ENCODE measurements at places on chromosomes 5 and 9.

DNA sequence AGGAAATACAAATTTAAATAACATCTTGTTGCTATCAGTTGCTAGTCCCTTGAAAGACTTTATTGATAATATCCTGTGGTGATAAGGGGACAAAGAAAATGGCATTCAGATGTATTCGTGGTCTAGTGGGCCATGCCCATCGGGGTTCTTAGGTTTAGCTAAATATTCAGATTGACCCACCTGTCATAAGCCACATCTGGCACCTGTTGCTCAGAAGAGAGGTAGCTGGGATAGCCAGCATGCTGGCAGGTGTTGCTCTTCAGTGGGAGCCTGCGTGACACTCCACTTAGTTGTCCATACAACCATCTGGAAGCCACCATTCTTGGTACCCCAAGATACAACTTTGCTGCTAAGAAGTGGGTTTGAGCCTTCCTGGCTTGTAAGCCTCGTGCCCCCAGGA is 36.7 kb downstream of the F2RL2 start:
- DNase-seq: no peak

- DNase-seq: no peak
Observed at GRCh38 chr5:40736103-40736875, 19.5 kb downstream of the TTC33 start.

DNA sequence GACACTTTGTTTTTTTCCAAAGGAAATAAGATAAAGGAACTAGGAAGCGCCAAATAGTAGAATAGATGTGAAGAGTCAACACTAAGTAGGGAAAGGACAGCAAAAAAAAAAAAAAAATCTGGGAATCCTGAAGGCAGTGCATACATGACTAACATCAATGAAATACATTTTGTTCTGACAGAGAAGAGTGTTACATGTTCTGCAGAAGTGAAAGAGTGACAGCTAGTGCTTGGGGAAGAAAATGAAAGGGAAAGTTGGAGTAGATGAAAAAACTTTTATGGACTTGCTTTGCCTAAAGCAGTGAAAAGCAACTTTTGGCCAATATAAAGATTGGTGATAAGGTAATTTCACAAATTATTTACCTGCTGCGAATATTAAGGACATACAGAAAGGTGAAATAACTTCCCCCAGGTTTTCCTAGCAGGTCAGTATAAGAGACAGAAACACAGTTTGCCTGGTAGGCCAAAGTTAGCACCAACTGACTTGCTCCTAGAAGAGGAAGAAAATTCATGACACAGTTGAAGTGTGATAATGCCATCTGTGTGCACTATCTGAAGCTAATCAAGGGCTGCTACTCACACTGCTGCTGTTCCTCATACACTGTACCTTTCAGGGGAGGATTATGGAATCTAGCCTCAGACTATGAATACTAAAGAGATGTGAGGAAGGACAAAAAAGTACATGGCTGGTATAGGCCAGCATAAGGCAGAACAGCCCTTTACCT is 38.6 kb downstream of the RANBP6 start:
- DNase-seq: no peak

DNA sequence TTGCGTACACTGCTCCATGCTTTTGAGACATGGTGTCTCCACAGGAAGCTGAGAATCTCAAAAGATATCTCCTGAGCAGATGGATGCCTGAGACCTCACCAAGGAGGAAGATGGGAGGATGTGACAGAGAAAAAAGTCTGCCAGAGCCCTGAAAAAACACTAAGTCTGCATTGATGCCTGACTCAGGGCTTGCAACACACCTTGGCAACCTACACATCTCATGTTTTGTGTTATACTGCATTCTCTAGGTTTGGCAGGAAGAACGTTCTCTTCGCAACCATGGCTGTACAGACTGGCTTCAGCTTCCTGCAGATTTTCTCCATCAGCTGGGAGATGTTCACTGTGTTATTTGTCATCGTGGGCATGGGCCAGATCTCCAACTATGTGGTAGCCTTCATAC is 19.2 kb downstream of the SLC22A4 start:
- DNase-seq: no peak

DNA sequence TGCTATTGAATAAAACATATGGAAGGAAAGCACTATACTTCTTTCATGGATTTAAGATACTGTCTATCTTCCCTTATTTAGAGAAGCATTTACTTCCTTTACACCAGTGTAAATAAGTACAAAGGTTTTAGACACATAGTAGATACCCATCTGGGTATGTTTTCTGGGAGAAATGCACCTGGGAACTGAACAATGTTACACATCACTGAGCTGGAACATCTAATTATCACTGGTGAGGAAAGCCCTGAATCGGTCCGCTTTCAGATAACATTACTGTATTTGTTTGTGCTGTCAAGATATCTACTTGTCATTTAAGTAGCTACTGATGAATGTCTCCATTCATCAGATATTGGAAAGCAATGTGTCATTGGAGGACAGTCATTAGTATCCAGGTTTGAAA is 964.7 kb upstream of the PTPRD start:
- DNase-seq: no peak

GRCh38 chr5:103259705-103260355 is 1.3 kb downstream of the MACIR start:
- no peak for DNase-seq

- DNase-seq: no peak
Observed at GRCh38 chr5:61650661-61651060, 318.6 kb downstream of the ZSWIM6 start.

DNA sequence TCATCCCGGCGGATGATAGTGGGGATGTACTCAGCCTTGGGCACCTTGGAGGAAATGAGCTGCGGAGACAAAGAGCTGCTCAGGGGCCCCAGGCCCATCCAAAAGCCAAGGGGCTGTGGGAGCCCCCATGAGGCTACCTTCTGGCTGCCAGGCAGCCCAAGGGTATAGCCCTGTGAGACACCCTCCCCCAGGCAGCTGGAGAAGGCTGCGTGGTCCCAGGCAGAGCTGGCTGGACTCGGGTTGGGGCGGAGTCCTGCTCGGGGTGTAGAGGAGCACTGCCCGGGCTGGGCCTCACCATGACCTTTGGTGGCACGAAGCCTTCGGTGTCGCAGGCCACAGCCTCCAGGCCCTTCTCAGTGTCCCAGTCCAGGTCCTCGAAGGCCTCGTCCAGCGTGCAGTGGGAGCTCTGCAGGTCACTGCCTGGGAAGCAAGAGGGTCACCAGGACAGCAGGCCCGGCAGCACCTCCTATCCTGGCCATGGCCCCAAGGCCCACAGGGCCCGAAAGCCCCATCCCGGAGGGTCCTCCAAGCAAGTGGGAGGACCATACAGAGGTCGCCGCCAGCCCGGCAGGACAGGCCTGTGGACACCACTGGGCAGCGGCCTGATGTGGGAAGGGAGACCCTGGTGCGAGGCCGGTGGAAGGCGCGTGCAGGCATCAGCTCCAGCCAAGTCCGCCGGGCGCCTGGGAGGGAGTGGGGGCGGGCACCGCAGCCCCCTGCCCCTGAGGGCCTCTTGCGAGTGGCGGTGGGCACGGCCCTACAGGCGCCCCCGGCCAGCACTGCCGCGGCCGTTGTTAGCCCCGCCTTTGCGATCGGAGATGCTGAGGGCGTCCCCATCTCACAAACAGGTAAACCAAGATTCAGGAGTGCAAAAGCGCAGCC is 6.1 kb downstream of the NSMF start:
- DNase-seq: no peak

GRCh38 chr5:141560725-141561483 is 57.9 kb downstream of the DIAPH1 start:
- no peak for DNase-seq

GRCh38 chr5:134103397-134103796 is 11.1 kb upstream of the TCF7 start:
- DNase-seq: no peak

GRCh38 chr9:4069457-4070153 is 230.3 kb downstream of the GLIS3 start:
- DNase-seq: no peak

- DNase-seq: no peak
Observed at GRCh38 chr5:119365847-119366539, 10.2 kb downstream of the TNFAIP8 start.

DNA sequence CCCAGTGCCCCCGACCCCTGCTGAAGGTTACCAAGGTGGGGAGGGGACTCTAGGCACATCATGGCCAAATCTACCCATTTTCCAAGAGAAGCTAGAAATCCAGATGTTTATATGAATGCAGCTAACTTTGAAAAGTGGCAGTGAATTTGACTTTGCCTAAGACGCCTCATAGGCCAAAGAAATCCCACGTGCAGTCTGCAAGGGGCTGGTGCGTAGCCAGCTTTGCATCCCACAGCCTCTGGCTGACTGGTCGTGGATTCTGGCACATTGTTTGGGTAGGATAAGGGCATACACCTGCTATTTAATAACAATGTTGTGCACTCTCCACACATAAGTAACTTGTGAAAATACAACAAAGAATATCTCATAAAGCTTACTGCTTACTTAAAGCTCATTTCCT is 3.5 kb upstream of the GADD45G start:
- DNase-seq: no peak

- no peak for DNase-seq
Observed at GRCh38 chr9:21255538-21256212, 15.9 kb upstream of the IFNA14 start.

GRCh38 chr9:111023128-111023527 is 15.1 kb downstream of the LPAR1 start:
- DNase-seq: no peak

- peak; percentile 78 for DNase-seq
Observed at GRCh38 chr5:150458802-150459557, 9.4 kb upstream of the RPS14 start.

DNA sequence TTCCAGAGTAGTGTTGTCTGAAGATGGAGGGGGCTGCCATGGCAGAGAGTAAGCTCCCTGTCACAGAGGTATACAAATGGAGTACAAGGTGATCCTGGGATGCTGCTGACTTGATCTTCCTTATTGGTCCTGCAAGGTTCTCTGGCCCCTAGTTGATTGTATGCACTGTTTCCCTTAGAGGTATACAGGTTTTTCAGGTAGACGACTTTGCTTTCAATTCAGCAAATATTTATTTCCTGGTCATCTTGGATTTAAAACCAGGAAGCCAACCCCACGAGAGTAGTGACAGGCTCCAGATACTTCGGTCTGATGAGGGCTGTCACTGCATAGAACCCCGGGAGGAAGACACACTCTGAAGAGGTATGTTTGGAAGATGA is 16.5 kb upstream of the TRIM14 start:
- DNase-seq: no peak

GRCh38 chr9:13993632-13994185 is 320.2 kb downstream of the NFIB start:
- DNase-seq: no peak

- no peak for DNase-seq
Observed at GRCh38 chr9:25078202-25078601, 532.5 kb upstream of the IZUMO3 start.

GRCh38 chr5:106397700-106398099 is 1273.0 kb downstream of the EFNA5 start:
- DNase-seq: no peak

GRCh38 chr5:154784856-154785255 is 29.7 kb downstream of the LARP1 start:
- DNase-seq: no peak

DNA sequence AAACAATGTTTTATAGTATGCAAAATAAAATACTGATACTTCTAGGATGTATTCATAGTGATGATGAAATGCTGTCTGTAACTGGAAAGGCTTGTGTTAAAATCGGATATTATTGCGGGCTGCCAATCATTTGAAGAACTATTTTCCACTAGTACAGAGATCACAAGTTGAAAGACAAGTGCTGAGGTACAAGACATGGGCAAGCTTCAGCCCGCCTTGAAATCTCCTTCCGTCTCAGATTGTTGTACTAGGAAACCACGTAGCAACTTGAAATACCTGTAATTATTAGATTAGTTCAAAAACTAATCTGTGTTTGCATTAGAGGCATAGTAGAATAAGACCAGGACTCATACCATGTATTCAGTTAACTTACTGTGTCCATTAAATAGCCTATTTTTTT is 218.2 kb downstream of the ARHGEF28 start:
- no peak for DNase-seq

DNA sequence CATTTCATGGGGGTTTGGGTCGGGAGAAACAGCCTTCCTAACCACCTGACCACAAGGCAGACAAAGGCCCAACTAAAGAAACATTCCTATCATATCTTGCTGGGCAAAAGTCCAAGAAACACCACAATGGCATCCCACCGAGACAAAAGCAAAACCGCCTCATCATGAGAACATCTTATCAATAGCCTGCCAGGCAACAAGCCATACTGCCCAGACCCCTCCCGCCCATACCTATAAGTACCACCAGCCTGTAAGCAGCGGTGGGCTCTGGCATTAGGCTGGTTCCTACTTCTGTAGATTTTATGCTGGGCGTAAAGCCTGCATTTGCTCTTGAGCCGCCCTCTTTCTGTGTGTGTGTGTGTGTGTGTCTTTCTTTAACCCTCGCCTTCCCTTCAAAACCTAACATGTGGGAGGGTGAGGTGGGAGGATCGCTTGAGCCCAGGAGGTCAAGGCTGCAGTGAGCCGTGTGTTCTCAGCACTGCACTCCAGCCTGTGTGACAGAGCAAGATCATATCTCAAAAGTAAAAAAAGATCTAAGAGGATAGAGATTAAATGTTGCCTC is 56.9 kb downstream of the PDE6A start:
- no peak for DNase-seq

DNA sequence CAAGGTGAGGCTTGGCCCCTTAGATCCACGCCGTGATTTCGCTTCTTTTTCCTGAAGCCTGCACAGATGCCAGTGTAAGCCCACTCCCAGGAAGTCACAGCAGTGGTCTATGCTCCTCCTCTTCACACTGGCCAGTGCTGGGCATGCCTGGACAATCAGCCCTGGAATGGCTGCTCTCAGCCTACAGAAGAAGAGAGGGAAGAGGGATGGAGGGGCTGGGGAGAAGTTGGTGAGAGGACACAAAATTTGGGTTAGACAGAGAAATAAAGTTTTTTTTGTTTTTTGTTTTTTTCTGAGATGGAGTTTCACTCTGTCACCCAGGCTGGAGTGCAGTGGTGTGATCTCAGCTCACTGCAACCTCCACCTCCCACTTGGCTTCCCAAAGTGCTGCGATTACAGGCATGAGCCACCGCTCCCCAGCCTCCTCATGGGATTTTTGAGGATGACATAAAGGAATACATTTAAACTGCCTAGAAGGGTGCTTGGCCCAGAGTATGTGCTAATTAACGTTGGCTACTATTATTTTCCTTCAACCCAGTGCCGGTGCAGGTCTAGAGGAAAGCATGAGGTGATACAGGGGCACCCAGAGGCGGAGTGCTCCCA is 830 bp downstream of the S100Z start:
- no peak for DNase-seq

DNA sequence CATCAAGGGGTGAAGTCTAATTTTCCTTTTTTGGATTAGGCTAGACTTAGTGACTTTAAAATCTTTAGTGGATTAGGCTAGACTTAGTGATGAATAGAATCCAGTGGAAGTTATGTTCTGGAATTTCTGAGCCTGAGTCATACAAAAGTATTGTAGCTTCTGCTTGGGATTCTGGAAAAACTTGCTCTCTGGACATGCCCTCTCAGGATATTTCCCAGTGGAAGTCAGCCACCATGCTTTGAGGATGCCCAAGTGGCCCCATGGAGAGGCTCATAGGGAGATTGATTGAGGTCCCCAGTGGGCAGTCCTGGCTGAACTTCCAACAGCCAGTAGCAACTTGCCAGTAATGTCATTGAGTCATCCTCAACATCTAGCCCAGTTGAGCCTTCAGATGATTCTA is 112.4 kb upstream of the PRLR start:
- no peak for DNase-seq

- no peak for DNase-seq
Observed at GRCh38 chr9:38619556-38620447, 594 bp downstream of the ANKRD18A start.

GRCh38 chr5:137627706-137628105 is 108.2 kb downstream of the KLHL3 start:
- no peak for DNase-seq

- no peak for DNase-seq
Observed at GRCh38 chr5:24135536-24135935, 509.2 kb downstream of the CDH10 start.

GRCh38 chr5:72457491-72457890 is 49.7 kb downstream of the ZNF366 start:
- DNase-seq: no peak

Measured in stimulated activated naive B cell treated with anti-CD40 and anti-IgM and Interleukin-4, amounts not matched to agents 10 μg/mL and 1 μg/mL and 100 μg/mL, for 72 hours (primary cell).